ENCODE measurements at places on chromosomes 13 and 19.

GRCh38 chr19:30558793-30559192, 186.6 kb downstream of the ZNF536 start:
- no peak for DNase-seq

- DNase-seq = no peak
These were observed 477.3 kb downstream of the KLF12 start for GRCh38 chr13:73656863-73657262.

DNA sequence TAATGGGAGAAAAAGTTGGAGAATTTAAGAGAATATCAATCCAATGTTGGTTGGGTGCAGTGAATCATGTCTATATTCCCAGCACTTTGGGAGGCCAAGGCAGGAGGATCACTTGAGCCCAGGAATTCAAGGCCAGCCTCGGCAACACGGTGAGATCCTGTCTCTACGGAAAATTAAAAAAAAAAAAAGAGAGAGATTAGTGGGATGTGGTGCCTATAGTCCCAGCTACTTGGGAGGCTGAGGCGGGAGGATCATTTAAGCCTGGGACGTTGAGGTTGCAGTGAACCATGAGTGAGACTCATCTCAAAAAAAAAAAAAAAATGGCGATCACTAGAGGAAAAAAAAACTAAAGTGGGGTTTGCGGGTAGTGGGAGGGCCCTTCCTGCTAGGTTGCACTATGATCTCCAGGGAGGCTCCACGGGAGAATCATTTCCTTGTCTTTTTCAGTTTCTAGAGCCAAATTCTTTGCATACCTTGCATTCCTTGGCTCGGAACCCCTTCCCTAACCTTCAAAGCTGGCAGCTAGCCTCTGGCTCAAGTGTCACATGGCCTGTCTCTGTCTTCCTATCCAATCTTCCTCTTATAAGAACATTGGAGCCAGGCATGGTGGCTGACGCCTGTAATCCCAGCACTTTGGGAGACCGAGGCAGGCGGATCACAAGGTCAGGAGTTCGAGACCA, 5.8 kb upstream of the ERCC2 start:
- DNase-seq = no peak

DNA sequence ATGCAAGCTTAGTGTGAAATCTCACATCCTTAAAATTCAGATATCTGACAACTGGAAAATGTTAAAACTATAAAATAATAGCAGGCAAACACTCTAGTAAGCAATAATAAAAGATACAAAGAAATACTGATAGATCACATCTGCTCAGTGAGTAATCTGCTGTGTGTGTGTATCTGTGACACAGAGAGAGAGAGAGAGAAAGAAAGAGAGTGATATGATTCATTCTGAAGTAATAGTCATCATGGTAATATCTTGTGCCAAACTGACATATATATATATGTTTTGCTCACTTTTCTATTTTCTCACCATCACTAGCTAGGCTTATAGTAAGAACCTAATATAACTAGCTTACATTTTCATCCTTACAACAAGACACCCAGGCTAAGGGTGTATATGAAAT, 288.0 kb upstream of the SLITRK6 start:
- no peak for DNase-seq

DNA sequence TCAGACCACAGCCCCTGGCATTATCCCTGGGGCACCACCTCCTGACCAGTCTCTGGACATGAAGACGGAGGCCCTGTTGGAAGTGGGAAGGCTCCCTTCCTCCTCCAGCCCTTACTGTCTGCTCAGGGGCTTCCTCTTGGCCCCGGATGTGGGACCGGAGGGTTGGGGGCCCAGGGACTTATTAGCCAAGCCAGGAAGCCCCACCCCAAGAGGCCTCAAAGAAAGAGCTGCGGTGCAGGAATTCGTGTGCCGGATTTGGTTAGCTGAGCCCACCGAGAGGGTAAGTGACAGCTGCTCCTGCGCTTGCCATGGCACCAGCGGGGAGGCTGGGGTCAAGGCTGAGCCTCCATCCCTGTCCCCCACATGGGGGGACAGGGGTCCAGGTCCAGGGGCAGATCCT, at the start of gene RETN:
Gene RETN (plus strand): TSS at position 208 of the 400 bp plus-strand sequence. CDS start 278 bp downstream, outside the sequence.
- DNase-seq = no peak

GRCh38 chr19:13599681-13600080, 93.4 kb upstream of the CACNA1A start:
- no peak for DNase-seq

- peak; percentile 86 for DNase-seq
These were observed 10.8 kb downstream of the F2RL3 start for GRCh38 chr19:16899566-16900075.

GRCh38 chr13:80199585-80200292, 141.2 kb downstream of the SPRY2 start:
- no peak for DNase-seq

DNA sequence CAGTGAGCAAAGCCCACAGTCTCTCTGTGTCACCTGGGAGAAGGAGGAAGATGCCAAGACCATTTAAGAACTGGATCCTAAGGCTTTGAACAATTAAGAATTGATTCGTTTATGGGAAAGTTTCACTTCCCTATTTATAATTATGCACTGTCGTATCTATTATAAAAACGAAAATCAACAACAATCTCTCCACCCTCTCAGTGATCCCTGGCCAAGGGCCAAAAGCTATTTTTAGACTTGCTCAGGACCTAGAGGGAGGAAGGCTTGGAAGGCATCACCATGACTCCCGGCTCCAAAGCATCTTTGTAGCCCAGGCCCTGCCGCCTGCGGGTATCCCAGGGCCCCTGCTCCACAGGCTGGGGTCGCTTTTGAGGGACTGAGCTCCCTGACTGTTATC, 1.3 kb downstream of the RHPN2 start:
- no peak for DNase-seq

GRCh38 chr19:42280815-42281145, 11.7 kb downstream of the CIC start:
- no peak for DNase-seq

GRCh38 chr13:36362914-36363313, 16.7 kb upstream of the SPART start:
- no peak for DNase-seq

- no peak for DNase-seq
These were observed 262.8 kb downstream of the FOXO1 start for GRCh38 chr13:40403509-40404241.

GRCh38 chr19:3359015-3359918, 7.1 kb upstream of the NFIC start:
- peak; percentile 74 for DNase-seq

GRCh38 chr19:7916103-7916954, 1.7 kb downstream of the TGFBR3L start:
- peak; percentile 63 for DNase-seq

DNA sequence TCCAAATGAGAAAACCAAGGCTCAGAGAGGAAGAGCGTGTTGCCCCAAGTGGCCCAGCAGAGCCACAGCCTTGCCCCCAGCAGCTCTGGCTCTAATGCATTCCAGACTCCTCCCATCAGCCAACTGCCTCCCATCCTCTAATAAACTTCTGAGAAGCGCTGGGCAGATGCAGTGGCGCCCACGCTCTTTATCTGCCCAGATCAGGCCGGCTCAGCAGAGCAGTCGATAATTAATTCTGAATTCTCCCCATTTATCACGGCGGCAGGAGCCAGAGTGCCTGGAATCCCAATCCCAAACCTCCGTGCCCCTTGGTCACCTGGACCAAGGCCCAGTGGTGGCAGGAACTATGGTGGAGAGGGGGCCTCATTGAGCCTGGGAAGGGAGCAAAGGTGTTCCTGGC, 13.9 kb downstream of the TINCR start:
- no peak for DNase-seq

DNA sequence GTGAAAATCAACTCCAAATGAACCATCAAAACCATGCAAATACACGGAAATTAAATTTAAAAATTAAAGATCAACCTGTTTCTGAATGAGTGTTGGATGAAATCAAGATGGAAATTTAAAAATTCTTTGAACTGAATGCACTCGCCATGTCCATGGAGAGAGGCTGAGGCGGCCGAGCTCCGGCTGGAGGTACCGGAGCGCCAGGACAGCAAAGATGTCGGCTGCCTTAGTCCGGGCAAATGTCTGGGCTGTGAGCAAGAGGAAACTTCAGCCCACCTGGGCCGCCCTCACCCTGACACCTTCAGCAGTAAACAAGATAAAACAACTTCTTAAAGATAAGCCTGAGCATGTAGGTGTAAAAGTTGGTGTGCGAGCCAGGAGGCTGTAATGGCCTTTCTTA, 5.3 kb upstream of the ZNF506 start:
- DNase-seq = no peak

GRCh38 chr19:21321134-21321533, 8.1 kb downstream of the ZNF708 start:
- no peak for DNase-seq

GRCh38 chr19:55554302-55554701, 9.0 kb upstream of the SBK3 start:
- DNase-seq = no peak

GRCh38 chr19:13850910-13851733, 25.8 kb upstream of the NANOS3 start:
- peak; percentile 81 for DNase-seq

GRCh38 chr19:6693056-6693471, 23.1 kb upstream of the TNFSF14 start:
- no peak for DNase-seq

GRCh38 chr13:28099396-28100149, 803 bp downstream of the FLT3 start:
- DNase-seq = peak; percentile 41

DNA sequence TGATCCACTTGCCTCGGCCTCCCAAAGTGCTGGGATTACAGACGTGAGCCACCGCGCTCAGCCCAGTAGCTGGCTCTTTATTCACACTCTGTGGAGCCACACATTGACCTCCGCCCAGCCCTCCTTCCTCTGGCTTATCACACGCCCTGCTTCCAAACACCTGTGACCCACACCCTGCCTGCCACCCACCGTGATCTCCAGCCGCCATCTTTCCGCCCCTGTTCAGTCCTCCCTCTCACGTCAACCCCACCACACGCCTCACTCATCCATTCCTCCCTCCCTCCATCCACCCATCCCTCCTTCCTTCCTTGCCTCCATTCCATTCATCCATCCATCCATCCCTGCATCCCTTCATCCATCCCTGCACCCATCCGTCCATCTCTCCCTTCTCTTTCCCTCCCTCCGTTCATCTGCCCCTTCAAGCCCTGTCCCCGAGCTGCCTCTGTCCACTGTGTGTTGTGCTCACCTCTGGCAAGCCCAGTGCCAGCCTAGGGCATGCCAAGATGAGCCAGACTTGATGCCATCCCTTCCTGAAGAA, 17.6 kb downstream of the ZNF296 start:
- DNase-seq = no peak

DNA sequence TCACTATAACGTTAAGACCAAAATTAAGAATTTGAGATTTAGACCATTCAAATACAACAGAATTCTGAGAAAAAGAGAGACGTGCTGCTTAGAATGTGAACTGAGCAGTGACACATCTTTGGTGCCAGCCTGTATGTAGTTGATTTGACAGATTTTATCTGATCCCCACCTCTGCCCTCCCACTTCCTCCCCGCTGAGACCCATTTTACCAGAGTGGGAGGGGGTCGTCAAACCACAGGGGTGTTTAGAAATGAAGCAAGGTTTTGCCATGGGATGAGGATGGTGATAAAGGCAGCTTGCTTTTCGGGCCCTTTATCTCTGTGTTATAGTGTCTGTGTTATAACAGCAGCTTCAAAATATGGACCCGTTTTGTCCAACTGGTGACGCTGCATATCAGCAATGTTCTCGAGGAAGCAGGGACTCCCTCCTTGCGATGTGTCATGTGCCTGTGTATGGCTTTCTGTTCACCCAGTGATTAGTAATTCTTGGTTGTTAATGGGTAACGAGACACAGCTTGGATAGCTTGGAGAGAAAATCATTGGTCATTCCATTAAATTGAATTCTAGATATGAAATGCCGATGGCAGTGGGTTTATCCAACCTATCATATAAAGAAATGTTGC, 125.0 kb downstream of the HS6ST3 start:
- DNase-seq = peak; percentile 62

GRCh38 chr19:4636151-4636717, 3.1 kb upstream of the TNFAIP8L1 start:
- peak; percentile 77 for DNase-seq

GRCh38 chr19:46179076-46179759, 31.2 kb downstream of the IGFL2 start:
- DNase-seq = no peak

DNA sequence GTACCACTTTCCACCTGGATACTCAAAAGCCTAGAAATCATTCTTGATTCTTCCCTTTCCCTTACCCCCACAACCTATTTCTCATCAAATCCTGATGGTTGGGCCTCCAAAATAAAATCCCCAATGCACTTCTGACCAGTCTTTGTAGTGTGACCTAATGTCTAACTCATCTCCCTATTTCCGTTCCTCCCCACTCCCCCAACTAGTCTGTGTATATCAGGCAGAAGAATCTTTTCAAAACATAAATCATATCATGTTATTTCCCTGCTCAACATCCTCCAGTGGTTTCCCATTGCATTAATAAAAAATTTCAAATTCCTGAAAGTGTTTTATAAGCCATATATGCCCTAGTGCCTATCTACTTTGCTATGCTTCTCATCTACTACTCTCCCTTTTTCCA, 17.7 kb downstream of the CCDC122 start:
- no peak for DNase-seq
